Stimulated activated CD8-positive, alpha-beta memory T cell treated with anti-CD3 and anti-CD28 coated beads, Interleukin-12 subunit alpha, Interleukin-12 subunit beta, amount 100 ng/mL, for 4 hours (primary cell): ENCODE measurements at places on chromosomes 5 and 9.

DNA sequence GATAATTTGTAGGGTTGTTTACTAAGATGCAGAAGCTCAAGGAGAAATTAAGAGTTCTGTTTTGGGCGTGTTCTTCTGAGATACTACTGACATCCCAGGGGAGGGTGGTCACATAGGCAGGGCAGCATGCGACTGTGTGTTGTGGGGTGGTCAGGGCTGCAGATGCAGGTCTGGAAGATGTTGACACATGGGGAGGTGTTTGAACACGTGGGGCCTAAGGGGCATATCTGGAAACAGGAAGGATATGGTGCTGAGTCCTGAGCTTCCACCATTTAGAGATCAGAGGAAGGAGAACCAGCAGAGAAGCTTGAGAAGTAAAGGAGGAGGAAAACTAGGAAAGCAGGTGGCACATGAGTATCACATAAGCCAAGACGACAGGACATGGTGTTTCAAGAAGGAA is 228.2 kb downstream of the ADGRV1 start:
- no peak for DNase-seq

DNA sequence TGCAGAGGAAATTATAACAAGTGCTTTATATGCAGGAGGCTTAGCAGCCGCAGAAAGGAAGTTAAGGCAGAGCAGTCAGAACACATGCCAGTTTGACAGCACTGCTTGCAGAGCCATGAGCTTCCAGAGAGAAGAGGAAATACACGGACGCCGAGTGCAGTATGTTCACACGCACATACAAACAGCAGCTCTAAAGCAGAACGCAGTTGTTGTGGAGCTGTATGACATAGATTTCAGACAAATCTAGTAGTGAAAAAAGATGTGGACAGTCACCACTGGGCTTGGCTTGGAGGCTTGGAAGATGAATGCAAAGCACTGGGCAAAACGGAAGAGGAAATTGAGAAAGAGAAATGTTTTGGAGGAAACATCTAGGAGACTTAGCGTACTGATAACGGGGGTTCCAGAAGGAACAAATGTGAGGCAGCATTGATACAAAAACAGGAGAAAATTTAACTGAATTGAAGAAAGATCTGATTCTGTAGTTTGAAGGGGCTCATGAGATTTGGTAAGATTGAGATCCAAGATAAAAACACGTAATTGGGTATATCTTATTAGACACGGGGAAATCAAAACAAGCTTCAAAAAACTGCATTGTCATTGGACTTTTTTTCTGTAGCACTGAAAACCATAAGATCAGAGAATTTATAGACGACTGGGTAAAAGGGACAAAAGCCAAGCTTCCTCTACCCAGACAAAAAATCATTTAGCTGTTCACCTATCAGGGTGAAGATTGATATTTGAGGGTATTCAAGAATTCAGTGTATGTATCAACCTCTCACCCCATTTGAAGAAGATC is 19.6 kb upstream of the ROPN1L start:
- DNase-seq = no peak

DNA sequence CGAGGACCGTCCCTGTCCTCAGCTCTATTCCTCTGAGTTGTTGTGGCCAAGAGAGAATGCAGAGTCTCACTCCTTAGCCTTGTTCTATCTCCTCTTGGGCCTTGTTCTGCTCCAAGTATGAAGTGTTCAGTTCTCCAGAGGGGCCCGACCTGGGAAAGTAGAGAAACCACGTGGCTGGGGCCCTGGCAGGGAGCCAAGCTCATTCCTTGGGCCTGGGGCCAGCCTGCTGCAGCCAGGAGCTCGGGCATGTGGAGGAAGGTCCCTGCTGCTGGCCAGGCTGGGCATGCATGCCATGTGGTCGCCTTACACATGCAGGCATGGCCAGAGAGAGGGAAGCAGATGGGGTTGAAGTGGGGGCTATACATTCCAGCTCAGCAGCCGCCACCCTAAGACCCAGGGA is 60.7 kb downstream of the COL27A1 start:
- no peak for DNase-seq

DNA sequence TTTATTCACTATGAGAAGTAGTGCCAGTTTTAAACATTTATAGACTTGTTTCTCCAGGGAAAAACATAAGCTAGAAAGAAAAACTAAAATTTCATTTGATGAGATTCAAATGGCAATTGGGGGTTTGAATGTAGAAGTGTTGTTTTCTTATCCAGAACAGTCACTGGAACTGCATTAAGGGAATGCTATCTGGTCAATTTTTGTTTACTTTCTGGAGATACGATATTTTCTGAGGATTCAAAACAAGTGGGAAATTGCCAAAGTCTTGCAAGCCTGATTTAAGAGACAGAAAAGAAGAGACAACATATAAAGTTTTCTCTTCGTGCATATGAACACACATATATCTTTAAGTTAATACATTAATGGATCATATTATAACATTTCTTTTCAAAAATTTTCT is 118.4 kb downstream of the NXNL2 start:
- DNase-seq = no peak

DNA sequence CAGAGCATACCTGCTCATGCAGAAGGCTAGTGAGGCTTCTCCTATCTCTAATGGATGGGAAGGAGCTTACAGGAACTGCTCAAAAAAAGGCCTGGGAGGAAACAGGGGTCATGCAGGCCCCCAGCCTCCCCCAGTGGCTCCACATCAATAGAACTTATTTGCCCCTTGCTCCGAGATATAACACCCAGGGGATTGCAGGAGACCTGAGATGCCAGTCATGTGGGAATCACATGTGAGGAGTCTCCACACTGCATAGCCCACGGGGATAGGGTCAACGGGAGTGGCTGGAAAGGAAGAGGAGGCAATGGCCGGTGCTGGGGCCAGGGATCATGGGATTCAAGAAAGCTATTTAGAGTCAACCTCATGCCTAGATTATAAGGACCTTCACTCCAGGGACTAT is 76.2 kb downstream of the NRG2 start:
- no peak for DNase-seq

DNA sequence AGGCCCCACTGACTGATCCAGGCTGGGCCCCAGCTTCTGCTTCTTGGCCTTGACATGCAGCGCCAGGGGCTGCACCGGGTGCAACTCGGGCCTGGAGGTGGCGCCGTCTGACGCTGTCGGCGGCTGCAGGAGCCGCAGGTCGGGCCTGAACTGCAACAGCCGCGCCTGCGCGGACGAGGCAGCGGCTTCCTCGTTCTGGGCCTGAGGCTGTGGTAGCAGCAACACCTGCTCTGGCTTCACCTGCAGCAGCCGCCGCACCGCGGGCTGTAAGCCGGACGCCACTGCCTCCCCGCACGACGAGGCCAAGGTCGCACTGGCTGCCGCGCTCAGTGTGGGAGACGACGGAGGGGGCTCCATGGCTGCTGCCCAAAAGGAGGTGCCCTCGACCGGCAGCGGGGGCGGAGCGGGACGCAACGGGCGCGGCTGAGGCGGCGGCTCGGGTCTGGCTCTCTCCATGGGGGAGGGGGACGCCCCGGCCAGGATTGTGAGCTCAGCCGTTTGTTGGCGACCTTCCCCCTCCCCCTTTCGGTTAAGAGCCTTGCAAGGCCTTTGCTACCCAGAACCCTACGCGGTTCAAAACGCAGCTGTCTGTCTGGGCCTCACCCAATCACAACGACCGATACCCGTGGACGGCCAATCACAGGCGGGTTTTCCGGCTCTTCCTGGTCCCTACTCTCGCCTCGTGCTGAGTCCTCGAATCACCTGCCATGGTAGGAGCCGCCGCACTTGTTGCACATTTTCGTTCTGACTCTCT is 438 bp downstream of the SOX30 start:
- peak; percentile 64 for DNase-seq

DNA sequence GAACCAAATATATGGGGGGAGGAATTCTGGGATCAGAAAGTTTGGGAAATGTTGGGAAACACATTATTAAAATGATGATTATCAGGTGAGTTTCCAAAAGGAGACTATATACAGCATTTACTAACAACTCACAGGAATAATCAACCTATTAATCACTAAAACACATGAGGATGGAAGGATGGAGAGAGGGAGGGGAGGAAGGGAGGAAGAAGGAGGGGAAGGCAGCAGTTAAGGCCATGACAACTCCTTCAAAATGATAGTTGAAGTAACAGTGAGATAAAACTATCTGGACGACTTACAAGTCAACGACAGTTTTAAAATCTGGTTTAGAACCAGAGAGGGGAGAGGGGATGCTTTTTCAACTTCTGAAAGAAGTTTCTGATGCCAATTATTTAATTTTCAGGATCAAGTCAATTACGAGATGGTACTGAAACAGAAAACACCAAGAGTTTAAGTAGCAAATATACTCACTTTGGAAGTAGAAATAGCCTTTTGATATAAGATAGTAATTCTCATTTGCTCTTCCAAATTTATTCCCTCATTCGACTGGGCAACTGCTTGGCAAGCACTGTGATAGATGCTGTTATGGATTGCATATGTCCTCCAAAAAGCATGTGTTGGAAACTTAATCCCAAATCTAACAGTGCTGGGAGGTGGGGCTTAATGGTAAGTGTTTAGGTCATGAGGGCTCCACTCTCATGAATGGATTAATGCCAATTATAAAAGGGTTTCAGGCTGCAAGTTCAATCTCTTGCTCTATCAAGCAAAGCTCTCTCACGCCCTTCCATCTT is 30.4 kb downstream of the FBXW11 start:
- no peak for DNase-seq

- DNase-seq = no peak
Measured at GRCh38 chr5:150296496-150296895, 6.2 kb downstream of the ARSI start.

GRCh38 chr9:127946728-127947127 is 9.1 kb upstream of the DPM2 start:
- no peak for DNase-seq

- no peak for DNase-seq
Measured at GRCh38 chr5:143552680-143553079, 149.2 kb upstream of the NR3C1 start.

GRCh38 chr9:13034694-13035002 is 244.8 kb downstream of the MPDZ start:
- no peak for DNase-seq

GRCh38 chr5:177313561-177314259 is 2.0 kb upstream of the MXD3 start:
- no peak for DNase-seq

DNA sequence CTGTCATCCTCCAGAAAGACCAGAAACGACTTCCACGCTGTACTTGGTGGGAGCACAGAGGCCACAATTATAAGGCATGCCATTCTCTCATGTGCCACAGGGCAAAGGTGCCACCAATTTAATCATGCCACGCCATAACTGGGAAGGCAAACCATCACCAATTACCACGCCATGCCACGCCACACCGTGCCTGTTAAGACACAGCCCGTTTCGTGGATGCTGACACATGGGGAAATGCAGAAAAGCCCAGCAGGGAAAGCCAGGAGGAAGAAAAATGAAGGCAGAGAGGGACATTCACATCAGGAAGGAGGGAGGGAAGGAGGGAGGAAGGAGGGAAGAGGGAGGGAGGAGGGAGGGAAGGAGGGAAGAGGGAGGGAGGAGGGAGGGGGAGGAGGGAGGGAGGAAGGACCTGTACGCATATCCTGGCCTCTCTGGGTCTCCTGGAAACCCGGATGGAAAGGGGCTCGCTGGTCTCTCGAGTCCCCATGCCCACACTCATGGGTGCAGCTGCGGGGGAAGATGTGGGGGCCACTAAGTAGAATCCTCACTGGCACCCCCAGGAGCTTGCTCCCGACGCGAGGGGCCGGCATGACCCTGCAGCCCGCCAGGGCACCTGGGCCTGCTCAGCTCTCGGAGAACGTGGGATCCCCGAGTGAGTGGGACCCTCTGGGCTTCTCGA is 61.7 kb upstream of the UBAC1 start:
- DNase-seq = no peak

DNA sequence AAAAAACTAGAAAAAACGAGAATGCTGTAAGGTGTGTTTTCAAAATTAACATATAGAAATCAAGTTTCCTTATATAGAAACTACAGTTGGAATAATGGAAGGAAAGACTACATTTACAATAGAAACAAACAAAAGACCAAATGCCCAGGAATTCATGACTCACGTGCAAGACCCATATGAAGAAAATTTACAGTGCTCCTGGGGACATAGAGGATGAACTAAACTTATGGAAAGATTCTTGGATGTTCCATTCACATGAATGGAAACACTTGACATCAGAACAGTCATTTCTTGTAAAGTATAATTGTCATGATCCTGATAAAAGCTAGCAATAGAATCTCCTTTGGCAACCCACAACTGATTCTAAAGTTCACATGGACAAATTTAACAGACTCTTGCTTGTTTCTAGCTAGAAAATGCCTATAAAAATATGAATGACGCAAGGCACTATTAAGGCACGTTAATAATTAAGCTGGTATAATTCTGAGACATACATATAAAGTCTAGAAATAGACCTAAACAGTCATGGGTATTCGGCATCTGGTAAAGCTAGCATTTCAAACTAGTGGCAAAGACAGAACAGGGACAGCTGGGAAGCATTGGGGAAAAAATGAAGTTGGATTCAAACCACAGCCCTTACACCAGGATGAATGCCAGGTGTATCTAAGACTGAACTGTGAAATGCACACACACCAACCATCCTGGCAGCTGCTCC is 5.1 kb upstream of the ZFP62 start:
- DNase-seq = no peak

GRCh38 chr9:6212722-6213375 is 2.8 kb upstream of the IL33 start:
- DNase-seq = no peak

- DNase-seq = no peak
Measured at GRCh38 chr9:81526587-81526986, 162.8 kb downstream of the TLE1 start.

- DNase-seq = no peak
Measured at GRCh38 chr9:127884427-127884911, 7.0 kb upstream of the AK1 start.

GRCh38 chr9:98806394-98807035 is 955 bp upstream of the GALNT12 start:
- no peak for DNase-seq

DNA sequence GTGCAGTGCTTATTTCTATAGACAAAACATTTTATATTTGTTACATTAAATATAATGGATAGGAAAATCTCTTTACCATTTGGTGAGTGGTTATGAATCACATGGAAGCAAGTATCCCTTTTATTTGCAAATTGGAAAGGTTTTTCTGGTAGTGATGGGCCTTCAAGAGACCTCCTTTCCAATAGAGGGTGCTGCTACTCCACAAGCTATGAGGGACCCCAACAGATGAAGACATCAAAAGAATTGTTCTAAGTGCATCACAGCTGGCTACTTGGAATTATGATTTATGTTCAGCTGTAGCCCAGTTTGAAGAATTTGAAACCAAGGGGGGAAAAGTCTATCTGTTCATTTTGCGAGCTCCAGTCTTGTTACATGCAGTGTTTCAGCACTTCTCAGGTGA is 493.7 kb upstream of the SGCD start:
- no peak for DNase-seq

- DNase-seq = no peak
Measured at GRCh38 chr5:88390096-88390441, 121.4 kb upstream of the TMEM161B start.

DNA sequence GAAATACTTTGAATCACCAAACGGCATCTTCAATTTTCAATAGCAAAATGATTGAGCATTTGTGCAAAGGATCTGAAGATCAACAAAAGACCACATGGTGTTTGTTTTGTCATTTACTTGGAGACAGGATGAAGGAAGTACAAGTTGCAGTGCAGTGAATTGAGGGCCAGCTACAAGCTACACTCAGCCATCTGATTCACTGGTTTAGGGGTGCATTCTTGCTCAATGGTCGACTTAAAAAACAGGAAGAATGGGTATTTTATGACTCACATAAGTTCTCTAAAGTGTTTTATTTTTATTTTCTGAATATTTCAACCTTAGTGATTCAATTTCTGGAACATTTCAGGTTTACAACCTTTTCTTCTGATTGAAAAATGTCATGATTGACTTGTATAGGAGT is 412.1 kb upstream of the ADAMTSL1 start:
- no peak for DNase-seq
